ENCODE measurements at places on chromosomes 13 and 19.

GRCh38 chr19:2415281-2415972, 12.0 kb downstream of the TIMM13 start:
- DNase-seq = no peak

- no peak for DNase-seq
Measured at GRCh38 chr19:18701250-18701608, 17.7 kb downstream of the CRTC1 start.

- peak; percentile 92 for DNase-seq
Measured at GRCh38 chr13:28718543-28719226, at the start of gene SLC46A3. Gene SLC46A3 (minus strand): TSS chr13:28718970. CDS start chr13:28717998, 972 bp downstream.

DNA sequence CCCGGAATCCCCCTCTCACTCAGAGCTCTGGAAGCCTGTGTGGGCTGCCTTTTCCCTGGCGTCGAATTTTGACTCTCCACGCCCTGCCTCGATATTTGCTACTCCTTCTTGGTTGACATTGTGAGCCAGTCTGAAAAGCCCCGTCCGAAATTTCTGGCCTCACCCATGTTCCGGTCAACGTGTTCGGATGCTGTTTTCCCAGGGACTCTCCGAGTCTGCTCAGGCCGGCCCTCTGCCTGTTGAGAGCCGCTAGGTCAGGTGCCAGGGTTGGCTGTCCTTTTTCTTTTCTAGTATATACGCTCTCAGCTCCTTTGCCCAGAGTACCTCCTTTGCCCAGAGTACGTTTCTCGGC, 6.8 kb upstream of the DGKH start:
- DNase-seq = no peak

GRCh38 chr13:40770609-40770933, 419 bp downstream of the MRPS31 start:
- DNase-seq = no peak

DNA sequence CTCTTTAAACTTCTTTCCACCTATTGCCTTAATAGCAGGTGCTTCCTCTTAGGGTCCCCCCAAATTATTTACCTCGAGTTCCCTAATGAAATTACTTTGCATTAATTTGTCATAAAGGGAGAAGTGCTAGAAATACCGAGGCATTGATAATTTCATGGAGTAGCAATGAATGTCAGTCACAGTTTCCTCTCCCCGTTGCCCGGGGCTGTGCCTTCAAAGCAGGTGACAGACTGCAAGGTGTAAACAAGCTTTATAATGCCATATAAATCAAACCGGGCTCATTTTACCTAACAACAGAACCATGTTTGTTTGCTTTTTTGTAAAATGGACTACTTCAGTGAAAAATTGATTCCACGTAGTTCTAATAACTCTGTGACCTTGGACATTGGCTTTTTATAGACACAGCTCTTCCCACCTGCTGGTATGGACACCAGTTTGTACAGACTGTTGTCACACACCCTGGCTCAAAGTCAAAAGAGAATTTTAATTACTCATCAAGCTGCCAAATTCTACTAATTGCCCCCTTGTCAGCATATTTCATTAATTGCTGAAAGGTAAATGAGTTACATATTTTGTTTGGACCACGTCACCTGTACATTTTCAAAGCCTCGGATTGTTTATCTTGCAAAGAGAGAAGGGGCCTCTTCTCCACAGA, 171.1 kb downstream of the STK24 start:
- no peak for DNase-seq

Data from KG1 (cell line).